Effector CD8-positive, alpha-beta T cell (primary cell): ENCODE measurements at places on chromosomes 3 and 15.

DNA sequence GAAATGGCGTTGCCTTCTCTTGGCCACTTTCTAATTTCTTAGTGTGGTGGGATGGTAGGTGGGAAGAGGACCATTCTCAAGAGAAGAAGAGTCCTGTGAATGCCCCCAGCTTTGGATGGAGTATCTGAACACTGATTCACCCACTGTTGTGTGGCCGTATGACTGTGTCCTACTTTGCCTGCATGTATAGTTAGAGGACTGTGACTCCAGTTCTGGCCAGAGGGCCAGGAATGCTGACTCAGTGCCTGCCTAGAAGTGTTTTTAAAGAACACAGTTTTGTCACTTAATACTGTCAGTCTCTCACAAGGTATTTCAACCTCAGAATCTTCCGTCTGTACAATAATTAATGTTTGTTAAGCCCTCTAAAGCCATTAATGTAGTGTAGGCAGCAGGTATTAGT is 2.1 kb downstream of the SEC61A1 start:
- no peak for DNase-seq

DNA sequence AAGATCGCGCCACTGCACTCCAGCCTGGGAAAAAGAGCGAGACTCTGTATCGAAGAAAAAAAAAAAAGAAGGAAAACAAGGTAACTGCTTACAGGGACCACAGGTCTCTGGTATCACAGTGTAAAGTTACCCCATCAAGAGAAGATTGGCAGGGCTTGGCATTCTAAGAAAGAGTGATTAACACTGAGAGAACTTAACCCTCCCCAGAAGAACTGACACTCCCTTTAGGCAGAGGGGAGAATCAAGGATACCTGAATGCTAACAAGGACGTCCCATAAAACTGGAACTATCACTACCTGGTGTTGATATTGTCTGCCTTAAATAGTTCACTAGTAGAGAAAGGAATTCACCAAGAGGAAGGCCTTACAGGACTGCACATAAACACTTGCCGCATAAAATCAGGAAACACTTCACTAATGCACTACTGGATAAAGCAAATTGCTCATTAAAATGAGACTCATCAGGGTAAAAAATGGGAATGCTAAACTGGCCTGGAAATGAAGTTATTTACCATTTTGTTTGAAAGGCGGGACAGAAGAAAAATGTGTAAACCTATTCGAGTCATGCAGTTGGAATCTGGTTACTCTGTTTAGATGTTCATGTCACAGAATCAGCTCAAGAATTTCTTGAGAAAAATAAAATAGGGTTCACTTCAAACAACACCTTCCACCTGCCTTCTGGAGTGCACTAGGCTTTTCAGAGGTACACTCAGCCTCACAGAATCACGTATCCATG is 121.6 kb downstream of the FOXP1 start:
- DNase-seq = no peak

- DNase-seq = no peak
Measured at GRCh38 chr3:109059264-109059663, 58.7 kb downstream of the MORC1 start.

DNA sequence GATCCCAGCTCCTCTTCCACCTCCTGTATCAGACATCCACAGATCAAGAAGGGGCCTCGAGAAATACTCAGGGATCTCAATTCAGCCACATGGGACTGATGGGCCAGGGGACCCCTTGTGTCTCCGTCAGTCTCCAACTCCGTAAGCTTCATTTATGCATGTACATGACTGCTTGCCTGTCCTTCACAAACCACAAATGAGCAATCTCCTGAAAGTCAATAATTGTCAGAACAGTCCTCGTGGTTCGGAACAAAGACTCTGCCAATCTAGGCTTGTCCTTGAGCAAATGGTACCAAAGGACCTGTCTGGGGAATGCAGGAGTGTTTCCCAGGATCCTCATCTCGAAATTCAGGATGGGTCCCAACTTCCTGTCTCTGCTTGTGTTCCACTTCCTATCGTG is 20.8 kb downstream of the SLC12A8 start:
- DNase-seq = no peak

- no peak for DNase-seq
Measured at GRCh38 chr15:64856429-64857145, 14.9 kb downstream of the PLEKHO2 start.

- DNase-seq = no peak
Measured at GRCh38 chr15:60932051-60932915, 296.8 kb downstream of the RORA start.

DNA sequence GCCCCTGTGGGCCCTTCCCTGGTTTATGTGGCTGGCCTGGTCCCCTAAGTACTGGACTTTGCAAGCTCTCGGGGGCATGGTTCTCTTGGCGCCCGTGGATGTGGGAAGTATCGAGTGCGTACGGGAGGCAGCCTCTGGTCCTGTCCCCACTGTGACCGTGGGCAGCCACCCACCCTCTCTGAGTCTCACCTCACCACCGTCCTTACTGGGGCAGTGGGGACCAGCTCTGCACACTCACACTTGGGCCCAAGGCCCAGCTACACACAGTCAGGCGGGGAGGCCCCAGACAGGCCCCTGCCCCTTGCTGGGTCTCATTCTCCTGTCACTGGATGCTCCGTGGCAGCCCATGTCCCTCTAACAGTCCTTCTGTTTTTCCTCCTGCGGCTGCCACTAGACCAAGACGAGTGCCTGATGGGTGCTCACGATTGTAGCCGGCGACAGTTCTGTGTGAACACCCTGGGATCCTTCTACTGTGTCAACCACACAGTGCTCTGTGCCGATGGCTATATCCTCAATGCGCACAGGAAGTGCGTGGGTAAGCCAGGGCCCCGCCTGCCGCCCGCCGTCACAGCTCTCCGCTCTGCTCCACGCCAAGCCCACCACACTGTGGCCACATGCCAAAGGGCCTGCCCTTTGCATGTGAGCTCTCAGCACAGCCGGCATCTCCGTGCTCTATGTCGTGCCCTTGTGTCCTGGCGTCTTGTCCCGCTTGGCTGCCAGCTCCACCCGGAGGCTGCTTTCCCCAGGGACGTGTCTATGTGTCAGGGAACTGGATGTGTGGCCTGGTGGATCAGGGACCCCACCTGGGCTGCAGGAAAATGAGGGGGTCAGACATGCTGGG is 72.7 kb downstream of the FBLN2 start:
- DNase-seq = peak; percentile 32

GRCh38 chr15:53297828-53298227 is 461.6 kb downstream of the WDR72 start:
- no peak for DNase-seq

- DNase-seq = no peak
Measured at GRCh38 chr15:83372434-83372891, 74.7 kb upstream of the SH3GL3 start.

GRCh38 chr3:15884132-15884531 is 86.4 kb upstream of the ANKRD28 start:
- DNase-seq = no peak

- DNase-seq = no peak
Measured at GRCh38 chr15:57526076-57526475, 65.6 kb upstream of the MYZAP start.
